ENCODE measurements at places on chromosomes 5 and 9. TPM values are rescaled to one million over a fixed set of nuclear protein-coding genes. Genes with fewer than 3 reads are reported as not detected.

GRCh38 chr5:120093178-120093577 lies 370.9 kb upstream of the PRR16 start:
- H3K27ac ChIP-seq, result no peak overlapping the region
- no peaks in the 10 kb centered on the region for H3K36me3 ChIP-seq
- H3K27me3 ChIP-seq, result no peaks in the 10 kb centered on the region

DNA sequence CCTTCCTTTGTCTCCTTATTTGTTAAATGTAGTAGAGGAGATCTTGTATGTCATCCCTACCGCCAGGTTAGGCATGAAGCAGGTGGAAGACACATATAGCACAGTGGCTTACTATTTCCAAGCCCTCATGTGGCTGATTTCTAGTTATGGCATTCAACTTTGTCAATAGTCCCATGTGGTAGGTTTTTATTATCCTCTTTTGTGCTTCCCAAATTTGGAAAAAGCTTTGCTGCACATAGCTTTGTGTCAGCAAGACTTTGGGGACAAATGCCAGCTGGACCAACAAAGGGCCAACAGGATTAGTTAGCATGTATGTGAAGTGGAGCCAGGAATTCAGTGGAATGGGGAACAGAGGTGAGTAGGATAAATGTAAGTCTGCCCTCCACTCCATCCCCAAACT lies 276.3 kb downstream of the PSAT1 start:
- no peaks in the 10 kb centered on the region for H3K4me1 ChIP-seq
- no peak overlapping the region for H3K27ac ChIP-seq
- no peaks in the 10 kb centered on the region for H3K27me3 ChIP-seq

The PRRT1B gene
- 2.0 TPM for polyA plus RNA-seq

GRCh38 chr5:59287884-59288283 lies 605.6 kb downstream of the PDE4D start:
- no peak overlapping the region for H3K27ac ChIP-seq
- no peak for DNase-seq
- no peak overlapping the region for H3K4me3 ChIP-seq
- no peaks in the 10 kb centered on the region for H3K36me3 ChIP-seq

The MTREX gene
- polyA plus RNA-seq, result 64.7 TPM

DNA sequence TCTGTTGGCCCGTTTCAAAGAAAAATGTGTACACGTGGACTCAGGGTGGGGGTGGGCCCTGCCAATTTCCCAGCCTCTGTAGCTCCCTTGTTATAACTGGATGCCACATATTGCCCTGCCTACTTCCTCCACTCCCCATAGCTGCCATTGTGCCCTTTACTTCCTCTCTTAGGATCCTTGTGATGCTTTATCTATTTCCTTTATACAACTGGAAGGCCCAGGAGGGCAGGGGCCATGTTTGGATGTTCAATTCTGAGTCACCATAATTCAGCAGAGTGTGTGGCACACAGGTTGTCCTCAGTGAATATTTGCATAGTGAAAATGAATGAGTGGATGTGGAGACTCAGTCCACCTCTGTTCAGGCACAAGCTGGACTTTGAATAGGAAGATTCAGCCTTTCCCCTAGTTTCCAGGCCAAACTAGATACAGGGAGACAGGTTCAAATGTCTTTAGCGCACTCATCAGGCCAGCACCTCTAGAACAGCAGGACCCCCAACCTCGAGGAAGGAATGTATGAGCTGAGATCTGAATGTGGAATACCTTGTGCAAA lies 10.6 kb upstream of the FEM1C start:
- H3K27ac ChIP-seq, result no peak overlapping the region
- H3K27me3 ChIP-seq, result no peaks in the 10 kb centered on the region
- no peaks in the 10 kb centered on the region for H3K4me1 ChIP-seq
- H3K36me3 ChIP-seq, result no peaks in the 10 kb centered on the region
- H3K4me3 ChIP-seq, result no peak overlapping the region
- DNase-seq, result no peak

The TEX53 gene
- polyA plus RNA-seq, result not detected

The INSYN2B gene
- 0.34 TPM for polyA plus RNA-seq

DNA sequence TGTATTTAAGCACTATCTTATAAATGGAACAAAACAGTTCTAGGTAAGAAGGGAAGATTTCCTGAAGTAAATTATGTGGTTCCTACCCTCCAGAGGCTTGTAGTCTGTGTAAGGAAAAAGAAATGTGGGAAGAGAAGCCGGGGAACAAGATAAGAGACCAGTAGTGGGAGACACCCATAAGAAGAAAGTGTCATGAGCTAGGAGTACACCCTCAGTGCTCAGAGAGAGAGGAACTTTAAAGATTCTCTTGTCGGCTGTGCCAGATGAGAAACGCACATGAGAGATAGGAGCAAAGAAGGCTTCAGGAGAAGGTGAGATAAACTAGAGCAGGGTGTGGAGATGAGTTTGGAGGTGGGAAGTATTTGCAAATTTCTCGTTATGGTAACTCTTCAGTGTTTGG lies 18.1 kb downstream of the SLC36A1 start:
- DNase-seq, result no peak
- H3K27ac ChIP-seq, result no peak overlapping the region
- H3K4me3 ChIP-seq, result no peak overlapping the region
- no peaks in the 10 kb centered on the region for H3K27me3 ChIP-seq
- peaks cover 59% of the 10 kb centered on the region for H3K36me3 ChIP-seq
- peaks cover 6% of the 10 kb centered on the region for H3K4me1 ChIP-seq

DNA sequence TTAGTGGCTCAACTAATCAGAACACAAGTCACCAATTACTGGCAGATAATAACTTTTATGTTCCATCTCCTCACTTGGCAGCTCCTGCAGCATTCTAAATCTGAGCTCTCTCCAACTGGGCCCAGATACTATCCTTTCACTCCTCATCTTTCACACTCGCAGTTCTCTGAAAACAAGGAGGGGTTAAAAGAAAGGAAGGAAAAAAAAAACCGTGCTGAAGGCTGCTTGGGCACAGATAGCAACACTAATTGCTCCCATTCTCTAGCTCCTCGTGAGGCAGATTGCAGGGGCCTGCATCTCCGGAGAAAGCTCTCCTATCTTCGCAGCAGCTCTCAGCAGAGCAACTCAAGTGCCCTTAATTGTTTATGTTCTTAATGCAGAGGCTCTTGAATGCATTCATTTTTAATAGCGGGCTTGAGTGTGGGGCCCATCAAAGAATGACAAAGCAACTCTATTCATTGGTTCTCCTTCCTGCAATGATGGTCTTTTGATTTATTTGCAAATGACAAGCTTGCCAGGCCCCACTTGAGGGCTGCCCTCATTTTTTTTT lies 23.9 kb downstream of the TLE1 start:
- H3K27ac ChIP-seq, result no peak overlapping the region
- no peaks in the 10 kb centered on the region for H3K27me3 ChIP-seq
- H3K4me3 ChIP-seq, result no peak overlapping the region
- peaks cover 8% of the 10 kb centered on the region for H3K4me1 ChIP-seq
- peaks cover 6% of the 10 kb centered on the region for H3K36me3 ChIP-seq

- H3K4me1 ChIP-seq, result peaks cover 32% of the 10 kb centered on the region
- no peak overlapping the region for H3K4me3 ChIP-seq
- DNase-seq, result peak; percentile 96
- no peaks in the 10 kb centered on the region for H3K36me3 ChIP-seq
- H3K27ac ChIP-seq, result peak overlapping the region; percentile 84
Measured at GRCh38 chr5:138668451-138669380, 84.5 kb upstream of the CTNNA1 start.

DNA sequence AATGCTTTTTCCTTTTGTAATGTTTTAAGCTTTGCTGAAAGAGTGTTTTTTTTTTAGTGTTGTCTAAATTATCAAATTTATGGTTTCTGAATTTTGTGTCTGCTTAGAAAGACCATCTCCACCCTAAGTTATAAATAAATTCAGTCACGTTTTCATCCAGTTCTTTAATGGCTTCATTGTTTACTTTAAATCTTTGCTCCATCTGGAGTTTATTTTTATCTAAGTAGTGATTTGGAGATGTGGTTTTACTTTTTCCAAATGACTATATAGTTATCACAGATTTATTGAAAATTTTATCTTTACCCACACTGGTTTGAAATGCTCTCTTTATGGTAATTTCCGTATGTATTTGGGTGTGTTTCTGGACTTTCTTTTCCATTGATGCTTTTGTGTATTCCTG lies 577.2 kb upstream of the ZNF608 start:
- DNase-seq, result no peak
- no peaks in the 10 kb centered on the region for H3K36me3 ChIP-seq
- no peaks in the 10 kb centered on the region for H3K4me1 ChIP-seq
- H3K27ac ChIP-seq, result no peak overlapping the region

DNA sequence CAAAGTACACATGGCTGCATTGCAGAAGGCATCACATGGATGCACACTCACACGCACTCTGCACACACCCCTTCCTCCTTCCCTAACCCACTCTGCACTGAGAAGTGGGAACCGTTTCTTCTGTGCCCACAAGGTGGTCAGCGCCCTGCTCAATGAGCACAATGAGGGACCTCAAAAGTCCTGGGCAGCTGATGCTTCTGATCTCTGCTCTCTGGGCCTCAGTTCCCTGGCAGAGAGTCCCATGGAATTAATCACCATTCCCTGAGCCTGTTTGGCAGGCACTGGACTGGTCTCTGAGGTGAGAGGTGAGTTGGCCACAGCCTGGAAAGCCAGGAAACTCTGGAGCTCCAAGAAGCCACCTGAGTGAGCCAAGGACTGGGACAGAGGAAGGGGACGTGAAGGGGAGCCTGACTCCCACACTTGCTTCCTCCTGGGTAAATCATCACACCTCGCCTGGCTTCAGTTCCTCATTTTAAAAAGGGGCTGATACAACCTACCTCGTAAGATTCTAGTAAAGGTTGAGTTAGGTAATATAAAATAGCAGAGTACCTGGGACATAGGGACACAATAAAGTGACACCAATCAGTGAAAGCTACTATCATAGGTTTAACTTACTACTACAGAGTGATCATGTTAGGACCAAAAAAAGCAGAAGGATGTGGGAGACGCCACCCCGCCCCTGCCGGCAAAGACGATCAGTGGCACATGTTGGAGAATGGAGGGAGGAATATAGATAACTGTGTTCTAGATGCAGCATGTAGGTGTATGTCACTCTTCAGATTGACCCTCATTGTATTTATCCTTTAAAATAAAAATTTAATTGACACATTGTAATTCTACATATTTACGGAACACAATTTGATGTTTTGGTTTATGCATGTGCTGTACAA lies 21.1 kb upstream of the IGFBPL1 start:
- H3K4me1 ChIP-seq, result peaks cover 8% of the 10 kb centered on the region
- H3K36me3 ChIP-seq, result peaks cover 9% of the 10 kb centered on the region
- DNase-seq, result no peak
- no peak overlapping the region for H3K27ac ChIP-seq

DNA sequence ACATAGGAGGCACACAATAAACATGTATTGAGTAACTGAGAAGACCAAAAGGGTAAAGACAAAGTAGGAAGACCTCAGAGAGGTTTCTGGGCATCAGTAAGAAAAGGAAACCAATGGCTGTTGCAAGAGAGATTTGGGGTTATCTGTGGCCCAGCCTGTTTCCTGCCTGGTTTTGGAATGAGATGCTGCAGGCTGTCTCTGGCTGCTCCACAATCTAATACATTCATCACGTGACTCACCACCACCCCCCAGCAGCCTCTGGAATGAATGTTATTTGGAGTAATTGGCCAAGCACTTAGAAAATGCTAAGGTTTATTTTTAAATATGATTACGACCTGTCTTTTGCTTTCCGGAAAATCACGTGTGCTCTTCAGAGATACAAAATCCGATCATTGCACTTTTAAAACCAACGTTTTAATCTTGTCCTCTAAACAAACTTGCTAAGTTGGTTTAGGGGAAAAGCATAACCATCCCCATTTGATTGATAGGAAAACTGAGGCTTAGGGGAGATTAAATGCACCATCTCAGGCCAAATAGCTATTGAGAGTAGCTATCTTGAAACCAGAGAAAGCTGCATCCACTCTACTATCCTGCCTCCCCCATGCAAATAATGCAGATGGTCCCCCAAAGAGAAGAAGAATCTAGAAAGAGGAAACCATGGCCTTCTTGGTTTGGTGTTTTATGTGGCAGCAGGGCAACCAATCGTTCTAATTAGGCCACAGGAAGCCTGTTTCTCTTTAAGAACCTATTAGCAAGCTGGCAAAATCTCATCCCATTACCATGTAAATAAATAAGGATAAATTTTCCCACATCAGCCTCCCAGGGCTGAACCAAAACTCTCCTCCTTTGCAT lies 151.8 kb upstream of the ADRA1B start:
- H3K27ac ChIP-seq, result no peak overlapping the region
- H3K4me3 ChIP-seq, result no peak overlapping the region
- no peaks in the 10 kb centered on the region for H3K4me1 ChIP-seq
- H3K36me3 ChIP-seq, result no peaks in the 10 kb centered on the region

- no peaks in the 10 kb centered on the region for H3K27me3 ChIP-seq
- H3K27ac ChIP-seq, result no peak overlapping the region
- DNase-seq, result no peak
- peaks cover 3% of the 10 kb centered on the region for H3K36me3 ChIP-seq
Measured at GRCh38 chr5:119212676-119213075, 141.8 kb downstream of the DMXL1 start.

The SLC25A25 gene
- polyA plus RNA-seq, result 19.4 TPM

- H3K27ac ChIP-seq, result no peak overlapping the region
- DNase-seq, result peak; percentile 57
- no peaks in the 10 kb centered on the region for H3K36me3 ChIP-seq
- H3K4me3 ChIP-seq, result no peak overlapping the region
Measured at GRCh38 chr9:82606492-82607382, 456.2 kb downstream of the RASEF start.

DNA sequence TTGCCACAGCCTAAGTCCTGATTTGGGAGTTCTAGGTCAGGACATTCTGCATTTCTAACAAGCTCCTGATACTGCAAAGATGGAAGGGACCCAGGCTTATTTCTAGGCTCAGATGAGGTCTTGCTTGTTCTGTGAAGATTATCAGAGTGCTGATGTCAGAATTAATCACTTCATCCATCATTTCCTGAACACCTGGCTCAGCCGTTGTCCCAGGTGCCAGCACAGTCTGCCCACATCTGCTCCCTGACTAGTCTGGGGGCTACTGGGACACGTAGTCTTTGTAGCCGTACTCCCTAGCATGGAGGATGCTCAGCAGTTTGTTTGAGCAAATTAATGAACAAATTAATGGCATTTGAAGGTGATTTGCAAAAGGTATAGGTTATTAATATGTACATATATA lies 17.9 kb upstream of the SPINK4 start:
- no peaks in the 10 kb centered on the region for H3K36me3 ChIP-seq
- no peak overlapping the region for H3K27ac ChIP-seq
- H3K27me3 ChIP-seq, result peaks cover 5% of the 10 kb centered on the region
- no peak overlapping the region for H3K4me3 ChIP-seq

GRCh38 chr9:95857124-95857523 lies 18.4 kb upstream of the ERCC6L2 start:
- no peaks in the 10 kb centered on the region for H3K27me3 ChIP-seq
- DNase-seq, result peak; percentile 28
- no peak overlapping the region for H3K4me3 ChIP-seq
- H3K36me3 ChIP-seq, result no peaks in the 10 kb centered on the region
- H3K4me1 ChIP-seq, result no peaks in the 10 kb centered on the region
- no peak overlapping the region for H3K27ac ChIP-seq
